ENCODE measurements at places on chromosomes 3 and 15.

GRCh38 chr3:78913711-78914110 is 854.1 kb downstream of the ROBO1 start:
- no peak for DNase-seq

- DNase-seq = no peak
Observed at GRCh38 chr3:110139048-110139447, 801.7 kb upstream of the DPPA4 start.

GRCh38 chr15:25091421-25092158 is 136.8 kb downstream of the SNRPN start:
- DNase-seq = no peak

DNA sequence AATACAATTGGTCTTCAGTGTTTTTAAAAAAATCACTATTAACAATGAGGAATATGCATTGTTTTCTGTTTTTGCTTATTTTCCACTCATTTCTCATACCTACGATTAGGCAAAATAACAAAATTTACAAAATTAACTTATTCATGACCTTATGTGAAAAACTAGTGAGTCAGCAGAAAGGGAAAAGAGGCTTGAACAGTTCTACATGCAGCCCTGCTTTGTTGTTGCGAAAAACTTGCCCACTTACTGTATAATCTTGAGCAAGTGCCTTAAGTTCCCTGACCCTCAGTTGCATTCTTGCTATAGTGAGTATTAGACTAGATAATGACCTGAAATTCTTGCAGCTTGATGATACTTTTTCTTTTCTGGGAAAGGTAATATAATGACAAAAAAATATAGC is 551.1 kb upstream of the BCHE start:
- DNase-seq = no peak

GRCh38 chr3:14329842-14330241 is 72.6 kb upstream of the SLC6A6 start:
- DNase-seq = no peak

GRCh38 chr3:116586285-116586944 is 123.2 kb upstream of the TUSC7 start:
- DNase-seq = no peak

DNA sequence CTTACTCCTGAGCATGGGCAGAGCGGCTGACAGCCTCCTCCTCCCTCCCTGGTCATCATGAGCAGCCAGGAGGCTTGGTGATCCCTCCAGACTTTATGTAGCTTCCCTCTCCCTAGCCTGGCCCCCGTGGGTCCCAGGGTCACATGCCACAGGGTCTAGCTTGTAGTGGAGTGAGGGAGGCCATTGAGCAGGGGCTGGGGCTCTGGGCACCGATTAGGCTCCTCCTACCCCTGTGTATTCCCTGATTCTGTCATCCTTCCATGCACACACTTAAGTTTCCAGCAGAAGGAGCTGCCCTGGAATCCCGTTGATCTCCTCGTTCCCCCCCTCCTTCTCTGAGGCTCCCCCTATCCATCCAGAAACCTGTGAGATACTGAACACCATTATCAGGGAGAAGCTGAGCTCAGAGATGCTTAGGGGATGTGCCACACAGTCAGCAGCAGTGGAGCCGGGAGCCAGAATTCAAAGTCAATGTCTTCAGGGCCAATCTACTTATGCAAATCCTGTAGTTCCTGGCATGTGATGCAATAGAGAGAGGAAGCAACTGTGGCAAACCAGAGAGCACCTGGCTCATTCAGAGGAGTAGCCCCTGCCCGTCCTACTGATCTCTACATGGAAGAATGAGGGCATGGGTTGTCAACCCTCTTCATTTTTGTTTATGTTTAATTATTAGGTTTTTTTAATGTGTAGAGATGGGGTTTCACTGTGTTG is 17.2 kb downstream of the CCDC33 start:
- DNase-seq = no peak

GRCh38 chr3:53169045-53169831 is 8.2 kb downstream of the PRKCD start:
- DNase-seq = no peak

GRCh38 chr3:114005481-114005880 is 50.8 kb downstream of the CCDC191 start:
- no peak for DNase-seq

GRCh38 chr15:47609693-47610092 is 107.6 kb upstream of the SEMA6D start:
- no peak for DNase-seq

DNA sequence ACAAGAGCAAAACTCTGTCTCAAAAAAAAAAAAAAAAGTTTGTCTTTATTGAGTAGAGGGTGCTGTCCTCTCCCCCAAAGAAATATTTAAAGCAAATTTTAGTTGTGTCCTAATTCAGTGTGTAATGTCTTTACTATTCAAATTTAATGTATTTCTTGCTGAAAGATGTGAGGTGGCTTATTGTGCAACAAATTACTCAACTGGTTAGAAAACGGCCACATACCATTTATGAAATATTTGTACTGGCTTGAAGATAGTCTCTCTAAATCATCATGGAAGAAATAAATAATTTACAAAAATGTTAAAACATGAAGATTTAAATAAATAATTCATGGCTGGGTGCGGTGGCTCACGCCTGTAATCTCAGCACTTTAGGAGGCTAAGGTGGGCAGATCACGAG is 63.0 kb downstream of the SLTM start:
- DNase-seq = no peak

GRCh38 chr3:70853161-70853944 is 540.9 kb upstream of the MDFIC2 start:
- no peak for DNase-seq

DNA sequence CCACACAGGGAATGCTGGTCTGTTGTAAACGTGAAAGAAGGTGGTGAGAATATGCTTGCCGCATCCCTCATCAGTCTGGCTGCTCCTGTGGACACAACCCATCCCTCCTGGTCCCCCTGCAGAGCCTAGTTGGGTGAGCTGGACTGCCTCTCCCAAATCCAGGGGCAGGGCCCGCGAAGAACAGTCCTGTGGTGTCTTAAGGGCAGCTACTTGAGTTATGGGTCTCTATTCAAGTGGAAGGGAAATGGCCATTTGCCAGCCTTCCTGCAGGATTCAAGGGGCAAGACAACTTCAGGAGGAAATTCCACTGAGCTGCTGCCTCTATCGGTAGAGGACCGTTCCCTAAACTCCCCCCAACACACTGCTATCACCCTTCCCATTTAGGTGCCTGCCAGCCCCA is 98.9 kb downstream of the IQSEC1 start:
- no peak for DNase-seq

DNA sequence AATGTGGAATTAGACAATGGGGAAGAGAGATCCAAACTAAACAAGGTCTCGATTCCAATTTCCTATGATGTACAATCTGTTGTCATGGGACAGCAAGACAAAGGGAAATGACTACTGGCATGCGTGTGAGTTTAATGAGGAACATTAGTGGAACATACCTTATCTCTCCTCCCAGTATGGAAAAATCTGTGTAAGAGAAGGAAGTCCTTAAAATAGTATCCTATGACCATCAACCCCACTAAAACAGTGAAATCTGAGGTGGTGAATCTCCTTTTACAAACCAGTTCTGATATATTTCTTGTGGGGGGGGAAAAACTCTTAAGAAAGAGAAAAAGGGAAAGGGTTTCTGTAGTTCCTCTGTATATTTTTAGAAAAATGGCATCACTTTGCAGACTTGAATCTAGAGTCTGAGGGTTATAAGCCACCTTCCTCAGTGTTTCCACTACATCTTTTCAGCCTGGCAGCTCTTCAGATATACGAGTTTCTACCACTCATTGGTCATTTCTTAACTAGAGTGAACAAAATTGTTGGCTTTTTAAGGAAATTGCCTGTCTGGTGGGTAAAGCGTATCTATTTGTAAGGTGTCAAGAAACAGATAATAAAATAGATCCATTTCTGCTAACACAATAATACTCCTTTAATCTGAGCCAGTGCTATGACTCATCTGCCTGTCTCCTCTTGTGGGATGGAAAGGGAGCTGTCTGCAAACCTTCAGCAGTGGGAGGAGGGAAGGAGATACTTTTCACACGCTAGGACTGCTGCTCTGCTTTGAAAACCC is 3.0 kb upstream of the TNFAIP8L3 start:
- DNase-seq = no peak

- no peak for DNase-seq
Observed at GRCh38 chr3:53570709-53571108, 76.3 kb downstream of the CACNA1D start.

- no peak for DNase-seq
Observed at GRCh38 chr15:70505411-70505919, 257.9 kb downstream of the UACA start.

- no peak for DNase-seq
Observed at GRCh38 chr3:108388136-108389132, 92.1 kb downstream of the HHLA2 start.

DNA sequence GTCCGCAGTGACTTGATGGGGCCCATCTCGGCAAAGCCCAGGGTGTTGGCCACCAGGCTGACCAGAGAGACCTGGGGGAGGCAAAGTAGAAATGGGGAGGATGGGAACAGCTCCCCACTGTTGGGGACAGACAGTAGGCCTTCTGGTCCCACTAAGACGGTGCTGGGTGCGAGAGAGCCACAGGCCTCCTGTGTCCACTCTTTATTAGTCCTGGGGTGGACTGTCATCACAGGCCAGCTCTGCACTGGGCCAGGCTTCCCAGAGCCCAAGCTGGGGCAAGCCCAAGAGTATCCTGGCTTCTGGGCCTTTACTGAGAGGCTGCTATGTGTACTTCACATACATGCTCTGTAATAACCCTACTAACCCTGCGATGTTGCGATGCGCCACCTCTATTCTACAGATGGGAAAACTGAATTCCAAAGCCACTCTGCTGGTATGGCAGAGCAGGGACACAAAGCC is 66.4 kb downstream of the EXOG start:
- no peak for DNase-seq

GRCh38 chr15:75565062-75565970 is 13.8 kb downstream of the PTPN9 start:
- DNase-seq = no peak

DNA sequence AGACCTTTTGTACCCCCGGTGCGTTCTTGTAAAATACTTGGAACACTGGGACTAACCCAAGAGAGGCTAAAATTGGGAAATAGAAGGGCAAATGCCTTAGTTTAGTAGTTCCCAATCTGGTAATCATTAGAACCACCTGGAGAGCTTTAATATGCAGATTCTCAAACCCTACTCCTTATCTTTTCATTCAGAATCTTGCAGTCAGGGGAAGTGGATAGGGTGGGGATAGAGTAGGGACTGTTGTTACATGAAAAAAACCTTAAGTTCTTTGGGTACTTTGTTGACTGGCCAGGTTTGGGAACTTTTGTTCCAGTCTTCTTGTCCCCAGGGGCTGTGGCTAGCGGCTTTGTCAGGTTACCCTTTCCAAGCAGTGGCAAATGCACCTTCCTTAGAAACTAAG is 15.9 kb downstream of the MAPKBP1 start:
- DNase-seq = no peak

GRCh38 chr15:45134682-45135604 is 5.1 kb downstream of the DUOX1 start:
- DNase-seq = no peak

DNA sequence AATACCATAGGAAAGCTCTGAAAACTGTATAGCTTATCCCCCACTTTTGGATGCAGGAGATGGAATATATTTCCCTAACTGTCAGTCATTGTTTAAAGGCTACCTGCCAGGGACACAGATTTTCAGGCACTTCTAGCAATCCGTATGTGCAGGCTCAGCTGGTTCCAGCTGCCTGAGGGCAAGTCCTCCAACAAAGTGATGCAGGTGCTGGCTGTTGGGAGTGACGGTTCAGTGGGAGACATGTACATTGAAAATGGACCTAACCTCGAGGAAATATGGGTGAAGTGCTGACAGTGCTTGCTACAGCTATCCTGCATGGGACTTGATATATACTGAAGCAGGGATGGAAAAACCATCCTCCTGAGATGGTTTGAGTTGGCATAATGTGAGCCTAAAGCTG is 153.1 kb upstream of the GAP43 start:
- no peak for DNase-seq

- no peak for DNase-seq
Observed at GRCh38 chr15:46636206-46636605, 1001.4 kb downstream of the SQOR start.

DNA sequence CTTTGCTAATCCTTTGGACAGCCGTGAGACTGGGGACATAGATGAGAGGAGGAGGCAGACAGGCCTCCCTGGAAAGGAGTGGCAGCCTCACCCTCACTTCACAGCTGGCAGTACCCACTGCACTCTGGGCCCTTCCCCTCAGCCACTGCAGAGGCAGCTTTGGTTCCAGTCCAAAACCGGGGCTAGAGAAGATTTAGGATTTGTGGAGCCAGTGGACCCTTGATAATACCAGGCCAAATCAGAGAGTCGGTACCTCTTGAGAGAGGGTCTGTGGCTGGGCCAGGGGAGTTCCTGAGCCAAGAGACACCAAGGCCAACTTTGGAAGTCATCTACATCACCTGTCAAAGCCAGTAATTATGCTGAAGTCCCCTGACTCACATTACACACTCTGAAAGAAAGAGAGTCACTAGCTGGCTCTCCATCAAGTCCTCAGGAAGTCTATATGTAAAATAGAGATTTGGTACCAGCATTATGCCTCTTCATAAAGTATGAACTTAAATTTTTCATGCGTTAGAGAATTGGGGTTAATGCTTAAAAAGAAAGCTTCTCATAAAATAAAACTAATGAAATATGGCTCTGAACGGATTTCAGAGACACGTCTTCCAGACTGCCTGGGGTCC is 244.1 kb upstream of the SEMA6D start:
- DNase-seq = no peak

- no peak for DNase-seq
Observed at GRCh38 chr15:71532994-71533393, 277.4 kb upstream of the NR2E3 start.

- no peak for DNase-seq
Observed at GRCh38 chr3:186216900-186217819, 108.3 kb upstream of the ETV5 start.

DNA sequence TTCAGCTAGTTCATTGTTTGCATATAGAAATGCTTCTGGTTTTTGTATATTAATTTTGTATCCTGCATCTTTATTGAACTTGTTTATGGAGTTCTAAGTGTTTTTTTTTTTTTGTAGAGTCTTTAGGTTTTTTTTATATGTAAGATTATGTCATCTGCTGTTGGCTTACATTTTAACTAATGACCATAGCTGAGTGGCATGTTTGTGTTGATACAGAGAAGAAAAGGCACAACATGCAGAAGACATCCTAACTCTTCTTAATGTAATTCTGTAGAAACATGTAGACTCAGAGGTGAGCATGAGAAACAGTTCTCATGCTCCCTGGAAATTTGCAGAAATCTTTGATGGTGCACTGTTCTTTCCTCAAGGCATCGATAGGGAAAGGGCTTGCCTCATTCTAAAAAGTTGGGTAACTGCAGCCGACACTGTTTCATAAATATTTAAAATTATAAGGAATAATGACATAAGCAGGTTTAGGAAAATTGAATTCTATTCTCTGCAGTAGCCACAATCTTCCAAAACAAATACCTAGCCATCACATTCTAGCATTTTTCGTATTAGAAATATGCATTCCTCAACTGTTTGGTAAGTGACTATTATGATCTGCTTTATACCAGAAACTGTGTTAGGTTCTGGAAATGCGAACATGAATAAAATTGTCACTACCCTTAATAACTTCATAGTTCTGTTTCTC is 499.6 kb upstream of the KCNMB2 start:
- no peak for DNase-seq
